ENCODE measurements at places on chromosomes 7 and 10.
A peak's percentile ranks its signal among the peaks of the same experiment; 100 is the strongest.

DNA sequence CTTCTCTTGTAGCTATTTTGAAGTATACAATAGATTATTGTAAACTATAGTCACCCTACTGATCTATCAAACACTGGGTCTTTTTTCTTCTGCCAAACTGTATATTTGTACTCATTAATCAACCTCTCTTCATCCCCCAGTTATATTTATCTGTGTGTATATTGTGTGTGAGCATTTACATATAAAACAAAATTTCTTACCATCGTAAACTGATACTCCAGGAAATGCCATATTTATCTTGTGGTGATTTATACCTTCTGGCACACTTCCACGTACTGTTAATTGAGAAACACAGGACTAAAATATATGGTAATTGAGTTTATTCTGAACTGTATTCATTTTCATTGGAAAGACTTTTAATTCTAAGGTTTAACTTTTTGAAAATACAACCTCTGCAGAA, 18.9 kb downstream of the ANLN start:
- peak; percentile 44 for DNase-seq

- DNase-seq: no peak
Measured at GRCh38 chr10:132827423-132827789, 41.5 kb upstream of the NKX6-2 start.

DNA sequence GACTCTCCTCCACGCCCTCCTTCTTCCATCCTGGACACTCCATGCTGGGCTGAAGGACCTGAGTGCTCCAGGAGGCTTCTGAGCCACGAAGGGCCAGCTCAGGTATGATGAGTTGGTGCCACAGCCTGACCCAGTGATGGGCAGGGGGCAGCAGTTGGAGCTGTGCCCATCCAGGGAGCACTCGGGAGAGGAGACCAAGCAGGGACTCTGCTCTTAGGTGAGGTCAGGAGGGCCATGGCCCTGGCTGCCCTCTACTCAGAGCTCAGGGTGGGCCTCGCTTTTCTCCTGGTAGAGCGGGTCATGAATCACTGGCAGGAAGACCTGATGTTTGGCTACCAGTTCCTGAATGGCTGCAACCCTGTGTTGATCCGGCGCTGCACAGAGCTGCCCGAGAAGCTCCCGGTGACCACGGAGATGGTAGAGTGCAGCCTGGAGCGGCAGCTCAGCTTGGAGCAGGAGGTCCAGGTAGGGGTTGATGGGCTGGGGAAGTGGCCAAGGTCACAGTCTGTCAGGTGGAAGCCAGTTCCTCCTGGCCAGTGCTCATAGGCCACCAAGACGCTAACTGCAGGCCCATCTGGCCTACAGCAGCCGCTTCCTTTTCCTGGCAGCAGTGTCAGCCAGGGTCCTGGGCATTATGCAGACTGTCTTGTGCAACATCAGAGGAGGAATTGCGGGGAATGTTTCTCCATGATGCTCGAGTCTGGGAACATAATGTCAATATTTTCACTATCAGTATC, 50.8 kb downstream of the ALOX5 start:
- no peak for DNase-seq

- no peak for DNase-seq
Measured at GRCh38 chr7:95490231-95490762, 4.6 kb downstream of the ASB4 start.

DNA sequence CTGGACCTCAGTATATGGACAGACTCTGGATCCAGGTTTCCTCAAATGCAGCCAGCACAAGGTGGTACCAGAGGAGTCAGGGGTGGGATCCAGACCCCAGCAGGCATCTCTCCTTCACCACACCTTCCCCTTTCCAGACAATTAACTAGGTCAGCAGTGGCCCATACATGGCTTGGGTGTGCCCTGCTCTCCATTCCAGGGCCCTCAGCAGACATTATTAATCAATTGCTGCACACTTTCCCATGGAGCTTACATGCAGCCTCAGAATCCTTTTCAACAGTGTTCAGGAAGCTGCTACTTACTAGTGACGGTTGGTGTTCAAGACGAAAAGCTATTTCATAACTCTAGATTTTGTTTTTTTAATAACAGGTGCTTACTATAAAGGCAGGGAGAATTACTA, 6.0 kb downstream of the COL13A1 start:
- DNase-seq: peak; percentile 64

- peak; percentile 36 for DNase-seq
Measured at GRCh38 chr7:115973406-115973805, 57.2 kb downstream of the TFEC start.

- DNase-seq: peak; percentile 80
Measured at GRCh38 chr10:90148116-90148855, 446.9 kb downstream of the KIF20B start.

DNA sequence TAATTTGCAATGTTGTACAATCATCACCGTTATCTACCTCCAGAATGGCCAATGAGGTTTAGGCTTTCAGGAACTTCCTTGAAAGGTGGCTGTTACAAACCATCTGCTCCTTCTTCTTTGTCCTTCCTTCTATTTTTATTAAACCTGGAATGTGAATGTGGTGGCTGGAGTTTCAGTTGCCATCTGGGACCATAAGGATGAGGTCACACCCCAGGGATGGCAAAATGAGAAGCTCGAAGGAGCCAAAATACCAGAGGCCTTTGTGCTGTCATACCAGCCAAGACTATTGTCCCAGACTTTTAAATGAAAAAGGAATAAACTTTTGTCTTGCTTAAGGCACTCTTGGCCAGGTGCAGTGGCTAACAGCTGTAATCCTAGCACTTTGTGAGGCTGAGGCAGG, 30.9 kb upstream of the LMTK2 start:
- DNase-seq: no peak

DNA sequence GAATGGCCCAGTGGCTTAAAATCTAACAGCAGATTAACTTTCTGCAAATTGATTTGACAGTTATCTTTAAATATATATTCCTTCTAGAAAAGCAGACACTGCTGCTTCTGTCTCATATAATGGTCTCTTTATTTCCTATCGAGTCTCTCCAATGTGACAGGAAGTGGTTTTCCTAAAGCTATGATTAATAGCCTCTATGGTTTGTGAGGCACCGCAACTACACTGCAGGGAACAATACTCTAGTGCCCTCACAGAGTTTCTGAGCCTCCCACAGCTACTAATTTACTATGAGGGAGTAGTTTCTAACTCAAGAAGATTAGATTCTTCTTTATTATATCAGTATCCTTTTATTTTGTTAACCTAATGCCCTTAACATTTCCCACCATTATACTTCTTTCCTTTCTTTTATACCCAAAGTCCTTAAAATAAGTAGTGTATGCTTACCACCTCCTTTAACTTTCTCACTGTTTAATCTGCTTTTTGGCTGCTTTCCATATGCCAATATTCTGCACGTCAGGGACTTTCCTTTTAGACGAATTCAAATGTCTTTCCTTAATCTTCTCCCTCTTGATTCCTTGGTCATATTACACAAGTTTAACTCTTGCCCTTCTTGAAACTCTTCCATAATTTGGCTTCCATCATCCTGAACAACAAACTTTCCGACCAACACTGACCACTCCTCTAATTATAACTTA, 23.8 kb upstream of the AHR start:
- peak; percentile 77 for DNase-seq

GRCh38 chr10:47299611-47300428, at the start of gene GDF10:
GDF10 (plus strand) TSS chr10:47300197; CDS start chr10:47300652, 455 bp downstream.
- peak; percentile 5 for DNase-seq

- DNase-seq: no peak
Measured at GRCh38 chr10:77027141-77027540, 610.5 kb downstream of the KCNMA1 start.

DNA sequence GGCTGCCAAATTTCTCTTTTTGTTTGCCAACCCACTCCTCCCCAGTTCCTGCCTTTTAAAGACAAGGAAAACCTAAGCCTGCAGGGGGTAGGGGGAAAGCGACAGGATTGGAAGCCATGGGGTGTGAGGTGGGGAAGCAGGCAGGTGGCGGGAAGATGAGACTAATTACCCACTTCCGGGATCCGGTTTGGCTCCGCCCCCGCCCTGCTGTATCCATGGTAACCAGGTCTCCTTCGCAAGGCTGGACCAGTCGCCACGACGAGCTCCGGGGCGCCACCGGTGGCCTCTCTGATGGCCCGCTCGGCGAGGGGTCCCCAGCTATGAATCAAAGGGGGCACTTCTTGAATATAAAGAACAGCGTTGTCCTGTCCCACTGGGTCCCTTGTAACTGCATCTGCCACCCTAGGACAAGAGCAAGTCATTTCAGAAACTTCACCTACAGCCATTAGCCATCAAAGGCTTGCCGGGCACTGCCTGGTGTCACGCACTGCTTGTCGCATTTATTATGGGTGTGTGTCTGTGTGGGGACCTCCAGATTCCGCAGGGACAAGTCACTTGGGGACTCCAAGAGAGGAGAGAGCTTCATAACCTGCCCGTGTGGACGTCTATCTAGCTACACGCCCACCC, 55.4 kb upstream of the LMTK2 start:
- no peak for DNase-seq

- DNase-seq: no peak
Measured at GRCh38 chr10:63470928-63471327, 5.2 kb upstream of the JMJD1C start.

GRCh38 chr10:12509016-12509793, 159.9 kb downstream of the CAMK1D start:
- no peak for DNase-seq

- DNase-seq: no peak
Measured at GRCh38 chr10:3000048-3000447, 67.3 kb upstream of the PFKP start.

DNA sequence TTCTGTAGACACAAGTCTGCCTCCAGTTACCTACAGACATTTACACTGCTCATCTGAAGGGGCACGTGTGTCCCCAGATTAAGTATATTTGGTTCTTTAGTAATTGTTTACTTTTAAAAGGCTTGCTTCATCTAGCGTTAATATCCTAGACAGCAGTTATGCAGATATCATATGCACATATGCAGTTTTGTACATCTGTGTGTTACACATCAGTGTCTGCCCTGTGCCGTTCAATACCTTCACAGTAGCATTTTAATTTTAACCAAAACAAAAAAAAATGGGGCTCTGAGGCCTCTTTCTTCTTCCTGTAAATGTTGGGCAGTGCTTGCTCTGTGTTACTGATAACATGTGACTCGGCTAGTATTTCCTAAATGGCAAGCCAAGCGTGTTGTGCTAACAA, 331.4 kb upstream of the MGMT start:
- no peak for DNase-seq

DNA sequence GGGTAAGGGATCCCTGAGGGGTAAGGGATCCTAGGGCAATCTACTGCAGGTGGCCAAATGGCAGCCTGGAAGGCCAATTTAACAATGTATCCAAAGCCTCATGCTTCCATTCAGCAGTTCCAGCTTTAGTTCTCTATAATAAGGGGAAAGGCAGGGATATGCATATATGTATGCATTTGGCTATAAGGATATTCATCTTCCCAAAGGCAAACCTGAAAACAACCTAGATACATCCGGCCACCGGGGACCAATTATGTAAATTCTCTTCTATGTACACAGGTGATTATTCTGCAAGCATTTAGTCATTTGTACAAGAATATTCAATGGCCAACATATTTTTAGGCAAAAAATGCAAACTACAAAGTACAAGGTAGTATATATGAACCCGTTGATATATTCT, 26.7 kb downstream of the PSAP start:
- no peak for DNase-seq

- DNase-seq: no peak
Measured at GRCh38 chr10:98418665-98419468, 3.9 kb upstream of the PYROXD2 start.

GRCh38 chr7:379456-380138, 89.6 kb downstream of the FOXL3 start:
- no peak for DNase-seq

DNA sequence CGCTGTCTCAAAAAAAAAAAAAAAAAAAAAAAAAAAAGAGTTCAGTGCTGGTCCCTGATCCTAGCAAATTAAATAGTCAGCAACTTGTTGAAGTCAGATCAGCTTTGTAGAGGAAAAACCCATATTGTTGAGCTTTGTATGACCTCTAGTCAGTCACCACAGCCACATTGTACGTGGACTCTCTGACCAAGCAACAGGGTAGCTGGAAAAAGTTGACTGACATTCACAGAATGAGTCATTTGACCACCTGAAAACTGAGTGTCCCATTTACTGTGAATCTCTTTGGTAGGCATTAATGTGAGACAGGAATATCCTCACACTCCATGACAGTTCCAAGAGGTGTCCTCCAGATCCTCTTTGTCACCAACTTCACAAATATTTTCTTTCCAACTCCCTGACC, 371.1 kb downstream of the LRRTM3 start:
- DNase-seq: no peak

DNA sequence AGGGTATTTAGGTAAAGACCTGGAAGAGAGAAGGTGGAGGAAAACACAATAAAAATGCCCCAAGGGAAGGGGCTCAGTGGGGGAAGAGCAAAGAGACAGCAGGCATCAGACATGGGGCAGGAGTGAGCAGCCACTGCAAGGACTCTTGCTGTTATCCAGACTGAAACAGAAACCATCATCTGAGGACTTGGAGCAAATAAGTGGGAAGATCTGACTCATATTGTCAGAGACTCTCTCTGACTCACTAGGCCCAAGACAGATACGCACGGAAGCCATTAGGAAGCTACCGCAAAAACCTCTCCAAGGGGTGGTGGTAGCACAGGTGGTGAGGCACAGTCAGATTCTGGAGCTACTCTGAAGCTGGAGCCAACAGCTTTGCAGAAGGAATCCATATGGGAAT, 110.7 kb downstream of the RNF32 start:
- peak; percentile 91 for DNase-seq

DNA sequence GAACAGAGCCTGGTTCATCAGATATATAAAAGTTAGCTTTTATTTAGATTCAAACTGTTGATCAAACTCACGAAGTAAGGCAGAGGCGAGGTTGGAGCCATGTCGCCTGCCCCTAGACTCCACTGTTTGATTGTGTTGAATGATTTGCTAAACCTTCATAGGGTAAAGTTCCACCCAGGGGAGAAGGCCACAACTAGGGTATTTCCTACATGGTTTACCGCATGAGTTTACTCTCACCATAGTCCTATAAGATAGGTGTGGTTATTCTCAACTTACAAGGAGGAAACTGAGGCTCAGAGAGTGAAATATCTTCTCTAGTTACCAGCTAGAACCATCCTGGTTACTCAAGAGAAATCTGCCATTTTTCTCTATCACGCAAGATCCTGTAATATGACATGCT, 31.8 kb downstream of the ARHGAP22 start:
- no peak for DNase-seq

DNA sequence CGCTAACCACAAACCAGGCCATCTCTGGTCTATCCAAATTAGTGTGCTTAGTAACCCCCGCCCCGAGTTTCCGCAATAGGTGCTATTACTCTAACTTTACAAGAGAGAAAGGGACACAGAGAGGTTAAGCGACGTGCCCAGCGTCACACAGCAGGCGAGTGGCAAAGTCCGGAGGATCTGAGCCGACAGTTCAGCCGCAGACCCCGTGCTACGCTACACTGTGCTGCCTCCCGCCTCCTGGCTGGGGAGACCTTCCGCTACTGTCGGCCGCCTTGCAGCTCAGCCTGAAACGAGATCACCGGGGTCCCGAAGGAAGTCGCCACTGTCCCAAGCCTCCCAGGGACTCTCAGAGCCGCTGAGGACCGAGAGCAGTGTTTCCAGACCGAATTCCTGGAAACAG, 799 bp downstream of the INTS1 start:
- DNase-seq: no peak

Measured in choroid plexus epithelial cell (primary cell).